Renal pelvis (tissue), 12 donors: ENCODE measurements at places on chromosomes 6 and 20.

DNA sequence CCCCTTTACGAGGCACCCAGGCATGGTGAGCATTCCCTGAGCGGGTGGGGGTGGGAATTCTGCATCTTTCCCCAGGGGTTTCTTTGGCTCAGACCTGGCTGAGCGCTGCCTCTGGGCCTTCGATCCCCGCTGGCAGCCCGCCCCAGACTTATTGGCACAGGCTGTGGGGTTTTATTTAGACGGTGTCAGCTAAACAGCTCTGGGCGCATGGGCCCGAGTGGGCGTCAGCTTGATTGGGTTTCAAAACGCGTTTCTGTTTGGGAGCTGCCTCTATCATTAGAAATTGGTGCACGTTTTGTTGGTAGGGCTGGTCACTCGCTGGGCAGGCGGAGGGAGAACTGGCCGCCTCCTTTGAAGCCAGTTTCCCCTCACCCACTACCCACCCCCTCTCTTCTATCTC lies 21.0 kb downstream of the PMEPA1 start:
- DNase-seq = no peak

GRCh38 chr6:15519681-15520080 lies 143.1 kb downstream of the DTNBP1 start:
- DNase-seq = no peak

DNA sequence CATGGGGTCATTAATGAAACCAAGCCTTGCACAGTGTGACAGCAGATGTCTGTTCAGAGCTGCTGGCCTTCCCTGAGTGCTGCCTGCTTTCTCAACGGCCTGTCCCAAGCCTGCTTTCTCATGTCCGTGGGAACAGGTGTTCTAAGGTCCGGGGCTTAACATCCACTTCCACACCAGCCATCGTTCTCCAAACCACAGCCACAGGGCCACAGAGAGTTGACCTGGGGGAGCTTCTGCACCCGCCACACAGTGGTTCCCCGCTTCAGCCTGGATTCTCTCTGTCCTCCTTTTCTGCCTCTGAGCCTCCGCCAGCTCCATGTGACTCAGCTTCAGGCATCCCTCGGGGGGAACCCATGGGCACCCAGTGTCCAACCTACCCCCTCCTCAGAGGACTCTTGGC lies 26.9 kb upstream of the PPP1R3G start:
- DNase-seq = no peak

GRCh38 chr6:49202924-49203536 lies 260.0 kb downstream of the MMUT start:
- no peak for DNase-seq

DNA sequence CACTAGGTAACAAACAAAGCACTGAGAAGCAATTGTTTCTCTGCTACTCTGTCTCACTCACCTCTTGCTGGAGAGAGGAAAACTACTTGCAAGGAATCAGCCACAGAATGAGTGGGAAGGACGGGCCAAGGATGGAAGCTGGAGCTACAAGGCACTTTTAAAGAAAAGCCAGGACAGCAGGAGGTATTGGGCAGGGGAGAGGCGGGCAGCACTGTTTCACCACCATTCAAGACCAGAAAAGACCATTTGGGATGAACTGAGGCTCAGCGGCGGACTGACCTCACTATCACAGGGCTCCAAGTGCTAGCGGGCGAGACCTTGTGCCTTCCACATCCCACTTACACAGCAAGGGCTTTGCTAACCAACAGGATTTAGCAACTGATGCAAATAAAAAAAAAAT lies 137.4 kb downstream of the IPCEF1 start:
- no peak for DNase-seq

- DNase-seq = no peak
Observed at GRCh38 chr6:15596186-15596896, 66.5 kb downstream of the DTNBP1 start.

- no peak for DNase-seq
Observed at GRCh38 chr6:142846883-142847287, 98.1 kb downstream of the HIVEP2 start.

GRCh38 chr20:43953919-43954592 lies 39.4 kb downstream of the TOX2 start:
- DNase-seq = no peak

DNA sequence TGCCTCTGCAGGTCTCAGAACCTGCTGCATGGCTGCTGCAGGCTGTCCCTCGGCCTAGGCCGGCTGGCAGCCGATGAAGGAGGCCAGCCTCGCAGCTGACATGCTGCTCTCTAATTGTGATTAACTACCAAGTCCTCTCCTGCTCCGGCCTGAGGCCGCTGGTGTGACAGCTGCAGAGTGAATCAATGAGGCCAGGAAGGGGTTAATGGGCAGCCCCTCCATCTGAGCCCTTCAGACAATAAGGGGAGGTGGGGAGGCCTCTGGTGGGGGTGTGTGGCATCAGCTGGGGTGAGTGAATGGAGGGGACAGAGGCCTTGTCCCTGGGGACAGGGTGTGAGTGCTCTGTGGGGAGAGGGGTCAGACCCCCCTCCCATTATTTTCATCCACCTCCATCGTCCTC lies 34.4 kb downstream of the SLC52A3 start:
- no peak for DNase-seq

DNA sequence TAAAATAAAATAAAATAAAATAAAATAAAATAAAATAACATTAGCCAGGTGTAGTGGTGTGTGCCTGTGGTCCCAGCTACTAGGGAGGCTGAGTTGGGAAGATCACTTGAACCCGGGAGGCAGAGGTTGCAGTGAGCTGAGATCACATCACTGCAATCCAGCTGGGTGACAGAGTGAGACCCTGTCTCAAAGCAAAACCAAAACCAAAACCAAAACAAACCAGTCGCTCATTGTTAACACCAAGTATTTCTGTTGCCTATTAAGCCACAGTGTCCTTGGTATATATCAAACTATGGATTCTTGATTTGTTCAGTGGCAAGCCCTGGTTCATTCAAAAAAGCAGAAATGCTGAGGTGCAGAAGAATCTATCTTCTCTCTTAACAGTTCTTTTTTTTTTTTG lies 65.7 kb downstream of the PYGB start:
- no peak for DNase-seq

DNA sequence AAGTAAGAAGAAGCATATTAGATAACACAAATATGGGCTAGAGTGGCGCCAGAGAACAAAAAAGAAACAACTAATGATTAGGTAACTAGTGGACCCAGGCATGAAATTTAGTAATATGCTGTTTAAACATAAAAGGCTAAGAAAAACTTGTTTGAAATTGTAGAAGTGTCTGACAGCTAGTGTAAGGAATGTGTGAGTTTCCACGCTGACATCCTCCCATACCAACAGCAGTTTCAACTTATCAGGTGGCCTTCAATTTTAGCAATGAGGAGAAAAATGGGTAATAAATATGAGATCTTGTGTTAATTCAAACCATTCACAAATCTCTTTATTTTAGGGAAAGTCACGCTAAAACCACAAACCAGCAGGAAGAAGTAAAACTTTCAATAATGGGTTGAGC lies 440.2 kb upstream of the FLRT3 start:
- DNase-seq = no peak

DNA sequence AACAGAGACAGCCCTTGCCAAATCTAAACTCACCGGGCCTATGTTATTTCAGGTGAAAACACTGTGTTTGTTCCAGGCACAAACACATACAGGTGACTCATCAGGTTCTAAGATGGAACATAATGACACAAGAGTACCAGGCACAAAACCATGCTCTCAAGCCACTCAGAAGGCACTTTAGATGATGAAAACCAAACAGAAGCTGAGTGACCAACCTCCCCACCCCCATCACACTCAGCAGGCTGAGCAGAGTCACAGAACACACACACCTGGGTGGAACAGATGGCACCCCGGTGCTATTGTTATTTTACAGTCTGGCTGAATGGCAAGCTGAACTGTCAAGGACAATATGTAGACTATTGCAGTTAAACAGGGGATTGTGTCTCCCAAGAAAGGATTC lies 20.6 kb upstream of the NKX2-2 start:
- DNase-seq = no peak

GRCh38 chr20:46943861-46944591 lies 49.4 kb downstream of the EYA2 start:
- no peak for DNase-seq

DNA sequence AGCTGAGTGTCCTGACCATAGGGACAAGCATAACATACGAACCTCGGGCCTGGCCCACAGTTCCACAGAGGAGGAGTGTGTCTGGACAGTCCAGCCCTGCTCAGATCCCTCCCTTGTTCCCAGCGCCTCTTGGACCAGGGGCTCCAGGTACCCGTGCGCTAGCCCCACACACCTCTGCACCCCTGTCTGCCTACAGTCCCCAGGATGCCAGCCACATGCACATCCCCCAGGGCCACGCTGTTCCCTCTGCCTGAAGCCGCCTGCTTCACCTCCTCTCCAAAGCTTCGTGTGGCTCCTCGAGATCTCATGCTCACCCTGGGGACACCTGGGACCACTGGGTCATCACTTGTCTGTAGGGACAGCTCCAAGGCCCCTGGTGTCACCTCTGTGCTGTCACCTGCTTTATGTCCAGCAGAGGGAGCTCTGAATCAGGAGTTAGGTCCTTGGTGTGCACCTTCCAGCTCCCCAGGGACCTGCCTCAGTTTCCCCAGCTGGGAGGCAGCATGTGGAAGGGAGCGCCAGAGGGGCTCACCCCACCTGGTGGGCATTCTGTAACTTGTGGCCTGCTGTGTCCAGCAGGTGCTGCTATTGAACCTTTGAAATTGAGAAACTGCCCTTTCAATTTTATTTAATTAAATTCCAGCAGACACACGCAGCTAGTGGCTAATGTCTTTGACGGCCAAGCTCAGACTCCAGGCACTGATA lies 7.3 kb upstream of the YTHDF1 start:
- no peak for DNase-seq
